Right ventricle myocardium superior (tissue), 1 donor: ENCODE measurements at places on chromosomes 13 and 19.
A peak's percentile ranks its signal among the peaks of the same experiment; 100 is the strongest.

- no peak for DNase-seq
Measured at GRCh38 chr19:45354241-45354842, 13.8 kb downstream of the KLC3 start.

DNA sequence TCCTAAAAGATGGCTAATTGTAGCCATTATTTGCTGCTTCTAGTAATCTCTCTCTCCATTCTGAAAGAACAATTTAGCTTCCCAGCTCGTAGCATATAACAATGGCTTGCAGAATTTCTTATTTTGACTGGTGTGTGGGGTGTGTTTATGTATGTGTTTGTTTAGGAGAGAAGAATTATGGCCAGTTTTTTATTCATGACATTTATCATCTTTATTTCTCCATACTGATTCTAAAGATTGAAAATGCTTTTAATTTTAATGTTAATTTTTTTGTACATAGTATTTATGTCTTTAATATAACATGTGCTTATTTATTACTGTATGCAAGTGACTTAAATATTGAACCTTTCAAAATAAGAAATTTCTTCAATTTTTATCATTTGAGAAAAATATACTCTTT lies 115.8 kb upstream of the TMTC4 start:
- DNase-seq: no peak

DNA sequence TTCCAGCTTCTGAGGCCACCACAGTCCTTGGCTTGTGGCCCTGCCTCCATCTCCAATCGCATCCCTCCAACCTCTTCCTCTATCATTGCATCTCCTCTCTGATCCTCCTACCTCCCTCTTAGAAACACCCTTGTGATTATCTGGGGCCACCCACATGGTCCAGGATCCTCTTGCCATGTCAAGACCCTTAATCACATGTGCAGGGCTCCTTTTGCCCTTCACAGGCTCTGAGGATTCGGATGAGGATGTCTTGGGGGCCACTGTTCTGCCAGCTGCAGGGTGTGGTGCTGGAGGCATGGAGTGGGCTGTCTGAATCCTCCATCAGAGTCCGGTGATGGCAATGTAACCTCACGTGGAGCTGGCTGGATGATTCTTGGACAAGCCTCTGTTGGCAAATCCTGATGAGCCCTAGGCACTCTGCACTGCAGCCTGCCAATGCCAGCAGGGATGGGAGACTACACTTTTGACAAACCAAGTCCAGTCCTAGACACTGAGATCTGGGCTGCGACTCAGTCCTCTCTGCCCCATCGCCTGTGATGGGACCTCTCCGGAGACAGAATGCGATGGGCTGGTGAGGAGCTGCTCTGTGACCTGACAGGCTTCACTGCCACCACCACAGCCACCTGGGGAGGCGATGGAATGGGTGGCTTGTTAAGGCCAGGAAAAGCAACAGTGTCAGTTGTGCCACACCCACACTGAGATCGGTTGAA lies 61.2 kb downstream of the CCDC70 start:
- no peak for DNase-seq

DNA sequence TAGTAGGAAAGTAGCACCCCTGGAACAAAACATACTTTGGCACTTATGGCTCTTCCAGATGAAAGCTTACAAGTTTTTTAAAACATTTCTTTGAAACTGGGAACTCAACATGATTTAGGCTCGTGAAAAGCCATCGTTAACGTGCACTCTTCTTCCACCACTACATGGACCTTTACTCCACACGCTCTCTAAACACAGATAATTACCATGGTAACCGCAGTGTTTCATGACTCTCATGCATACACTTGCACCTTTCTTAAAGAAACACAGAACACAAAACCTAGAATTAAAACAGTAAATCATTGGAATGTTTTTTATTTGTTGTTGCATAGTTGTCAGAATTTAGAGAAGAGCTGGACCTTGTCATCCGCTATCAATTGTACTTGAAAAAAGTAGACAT lies 154.3 kb downstream of the FGF9 start:
- DNase-seq: no peak

GRCh38 chr13:110920038-110920437 lies 5.2 kb upstream of the ANKRD10 start:
- peak; percentile 59 for DNase-seq

DNA sequence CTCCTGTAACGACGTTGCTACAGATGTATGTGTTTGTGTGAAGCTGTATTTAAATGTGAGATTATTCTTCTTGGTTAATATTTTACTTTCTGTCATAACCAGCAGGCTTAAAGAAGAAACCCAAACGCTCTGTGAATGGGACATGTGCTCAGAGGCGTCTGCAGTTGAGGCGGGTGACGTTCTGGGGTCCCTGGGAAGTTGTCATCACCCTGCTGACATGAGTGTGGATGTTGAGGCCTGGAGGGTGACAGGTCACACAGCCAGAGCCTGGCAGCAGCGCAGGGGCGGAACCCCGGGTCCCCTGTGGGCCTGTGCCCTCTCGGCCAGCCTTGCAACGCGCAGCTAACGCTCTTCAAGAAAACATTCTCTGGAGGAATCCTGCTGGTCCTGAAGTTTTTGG lies 16.6 kb downstream of the RASA3 start:
- DNase-seq: peak; percentile 36

DNA sequence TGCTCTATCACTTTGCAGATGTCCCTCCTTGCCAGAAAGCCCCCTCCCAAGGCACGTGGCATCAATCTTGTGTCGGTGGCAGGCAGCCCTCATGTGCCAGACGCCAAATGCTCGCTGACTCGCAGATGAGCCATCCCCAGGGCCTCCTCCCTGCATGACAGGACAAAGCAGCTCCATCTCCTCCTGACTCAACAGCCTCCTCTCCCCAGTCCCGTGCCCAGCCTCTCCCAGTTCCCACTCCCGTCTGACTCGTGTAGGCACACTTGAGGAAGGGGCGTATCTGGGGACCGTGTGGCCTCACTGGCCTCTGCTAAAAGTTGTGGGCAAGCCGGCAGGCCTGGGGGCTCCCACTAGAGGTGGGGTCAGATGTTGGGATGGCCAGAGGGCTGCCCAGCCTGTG lies 133.6 kb downstream of the STK24 start:
- no peak for DNase-seq

DNA sequence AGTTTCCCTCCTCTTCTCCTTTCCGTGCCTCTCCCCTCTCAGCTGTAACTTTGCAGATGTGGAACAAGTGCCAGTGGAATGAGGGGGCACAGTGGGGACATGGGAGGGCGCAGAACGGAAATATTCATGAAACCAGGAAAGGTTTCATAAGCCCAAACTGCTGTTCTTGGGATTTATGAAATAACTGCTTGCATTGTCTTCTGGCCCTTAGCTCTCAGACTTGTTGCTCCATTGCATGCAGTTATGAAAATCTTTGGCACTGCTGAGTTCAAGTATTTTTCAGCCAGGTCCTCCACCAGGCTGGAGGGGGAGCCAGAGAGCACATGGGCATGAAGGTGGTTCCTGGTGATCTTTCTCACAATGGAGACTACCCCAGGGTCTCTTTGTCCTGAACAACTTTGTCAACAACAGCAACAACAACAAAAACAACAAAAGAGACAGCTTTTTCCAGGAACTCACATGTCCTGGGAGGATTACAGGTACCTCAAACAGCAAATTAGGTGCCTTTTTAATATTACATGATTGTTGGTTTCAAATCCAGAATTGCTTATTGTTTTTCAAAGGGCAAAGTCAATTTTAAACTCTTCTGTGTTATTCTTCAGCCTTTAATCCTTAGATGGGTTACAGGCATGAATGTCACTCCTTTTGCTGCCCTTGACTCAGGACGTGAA lies 1.5 kb downstream of the RGCC start:
- DNase-seq: no peak

GRCh38 chr19:42459926-42460325 lies 17.2 kb upstream of the CXCL17 start:
- DNase-seq: no peak

GRCh38 chr19:36420961-36421748 lies 2.7 kb upstream of the ZFP82 start:
- peak; percentile 46 for DNase-seq

DNA sequence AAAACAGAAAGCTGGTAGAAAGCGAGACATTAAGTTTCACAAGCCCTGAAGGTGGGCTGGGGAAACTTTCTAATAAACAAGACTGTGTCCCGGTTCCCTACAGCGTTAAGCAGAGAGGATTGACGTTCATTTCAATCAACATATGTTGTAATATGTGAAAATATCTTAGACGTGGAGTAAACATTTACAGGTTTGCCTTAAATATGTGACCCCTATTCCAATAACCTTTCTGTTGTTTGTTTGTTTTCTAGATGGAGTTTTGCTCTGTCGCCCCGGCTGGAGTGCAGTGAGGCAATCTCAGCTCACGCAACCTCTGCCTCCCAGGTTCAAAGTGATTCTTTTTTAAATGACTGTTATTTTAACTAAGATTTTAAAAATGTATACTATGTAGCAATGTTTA lies 526.2 kb downstream of the SUCLA2 start:
- DNase-seq: no peak

DNA sequence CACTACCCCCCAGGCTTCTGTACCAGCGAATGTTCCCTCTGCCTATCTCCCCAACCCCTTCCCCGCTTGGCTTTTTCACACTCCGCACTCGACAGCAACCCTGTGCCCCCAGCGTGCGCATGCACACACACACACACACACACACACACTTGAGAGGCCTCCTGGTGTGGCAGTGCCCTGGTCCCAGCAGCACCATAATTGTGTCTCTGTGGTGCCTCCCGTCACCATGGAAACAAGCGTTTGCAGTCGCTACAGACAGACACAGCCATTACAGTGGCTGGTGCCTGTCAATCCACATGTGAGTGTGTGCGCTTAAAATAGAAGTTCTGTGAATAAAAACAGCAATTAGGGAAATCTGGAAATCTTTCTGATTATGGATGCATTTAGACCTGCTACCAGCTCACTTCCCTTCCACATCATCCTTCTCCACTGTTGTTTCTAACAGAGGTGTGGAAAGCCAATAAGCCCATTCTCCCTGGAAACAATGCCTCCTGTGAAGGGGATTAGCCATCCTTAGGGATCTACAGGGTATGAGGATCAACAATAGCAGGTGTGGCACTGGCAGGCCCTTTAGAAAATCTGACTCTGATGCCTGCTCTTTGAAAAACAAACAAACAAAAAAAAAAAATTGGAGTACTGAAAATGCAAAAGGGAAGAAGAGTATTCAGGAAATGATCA lies 146.3 kb downstream of the DCLK1 start:
- no peak for DNase-seq

DNA sequence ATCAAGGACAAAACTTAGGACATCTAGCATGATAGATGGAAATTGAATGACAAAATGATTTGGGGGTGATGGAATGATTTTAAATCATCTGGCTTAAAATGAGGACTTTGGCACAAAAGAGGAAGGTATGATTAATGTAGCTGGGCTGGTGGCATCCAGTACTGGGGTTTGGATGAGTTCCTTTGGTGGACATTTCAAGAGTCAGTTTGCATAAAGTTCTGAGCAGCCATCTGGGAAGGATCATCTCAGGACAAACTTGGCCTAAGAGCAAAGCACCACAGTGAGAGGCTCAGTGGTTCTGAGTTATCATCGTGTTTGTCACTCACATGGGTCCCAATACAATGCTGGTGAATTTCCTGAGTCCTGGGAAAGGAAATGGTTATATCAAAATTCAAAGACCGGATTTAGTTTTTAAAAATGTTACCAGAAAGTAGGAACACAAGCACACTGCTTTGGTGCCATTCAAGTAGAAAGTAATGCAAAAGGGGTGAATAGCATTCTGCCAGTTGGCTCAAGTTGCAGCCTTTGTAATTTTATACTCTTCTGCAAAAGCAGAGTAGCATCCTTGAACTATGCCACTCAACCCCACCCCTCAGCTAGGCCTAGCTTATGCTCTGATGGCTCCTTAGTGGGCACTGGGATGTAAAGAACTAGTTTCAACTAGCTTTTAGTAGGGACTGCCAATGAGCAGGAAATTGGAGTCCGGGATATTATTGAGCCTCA lies 219.0 kb downstream of the COG6 start:
- no peak for DNase-seq

DNA sequence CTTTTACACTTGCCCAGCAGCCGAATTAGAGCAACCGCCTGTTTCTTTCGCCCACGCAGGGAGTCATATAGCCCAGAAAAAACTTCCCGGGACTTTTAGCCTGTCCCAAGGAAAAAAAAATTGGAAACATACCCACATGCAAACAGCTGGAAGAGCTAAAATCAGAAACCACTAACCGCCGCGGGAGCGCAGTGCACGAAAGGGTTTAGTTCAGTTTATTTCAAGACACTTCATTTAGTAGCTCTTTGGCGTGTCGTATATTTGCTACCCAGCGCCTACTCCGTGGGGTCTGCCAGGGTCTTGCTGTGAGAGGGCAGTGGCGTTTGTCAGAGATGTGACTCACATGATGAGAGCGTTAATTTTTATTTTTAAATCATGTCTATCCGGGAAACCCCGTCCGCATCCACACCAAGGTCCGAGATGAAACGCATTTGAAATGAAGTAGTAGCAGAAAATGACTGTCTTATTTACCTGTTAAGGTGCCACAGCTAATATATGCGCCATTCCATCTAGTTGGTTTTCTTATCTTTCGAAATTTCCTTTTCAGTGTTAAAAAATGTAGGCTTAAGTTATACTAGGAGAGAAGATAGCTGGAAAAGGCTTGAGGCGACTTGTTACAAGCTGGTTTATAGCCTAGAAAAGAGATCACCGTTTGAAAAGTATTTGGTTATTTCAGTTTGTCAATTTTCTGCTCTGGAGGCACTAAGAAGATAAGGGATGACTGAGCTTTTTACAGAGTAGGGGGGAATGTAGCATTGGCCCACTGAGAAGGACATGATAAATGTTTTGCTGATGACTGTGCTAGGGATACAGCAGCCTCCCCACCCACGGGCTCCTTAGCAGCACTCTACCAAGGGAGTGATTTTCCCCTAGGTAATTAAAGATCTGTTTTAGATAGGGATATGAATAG lies 1.7 kb downstream of the KLF5 start:
- DNase-seq: no peak

- DNase-seq: no peak
Measured at GRCh38 chr13:60755380-60756163, 358.6 kb downstream of the TDRD3 start.

GRCh38 chr13:98650396-98651107 lies 73.6 kb upstream of the STK24 start:
- no peak for DNase-seq

DNA sequence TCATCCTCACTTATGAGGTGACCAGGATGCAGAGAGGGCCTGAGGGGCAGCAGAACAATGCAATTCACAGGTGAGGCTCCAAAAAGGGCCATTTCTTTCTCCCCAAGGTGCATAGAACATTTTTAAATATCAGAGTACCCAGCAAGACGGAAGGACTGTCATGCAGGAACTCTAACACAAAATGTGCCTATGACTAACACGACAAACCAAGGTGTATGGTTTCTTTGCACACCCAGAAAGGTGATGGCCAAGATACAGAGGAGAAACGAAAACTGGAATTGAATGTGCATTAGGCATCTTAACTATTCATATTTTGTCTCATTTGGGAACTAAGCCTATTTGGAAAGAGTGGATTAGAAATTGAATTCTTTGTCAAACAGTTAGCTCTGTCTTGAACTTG lies 29.9 kb downstream of the SHISA2 start:
- no peak for DNase-seq

DNA sequence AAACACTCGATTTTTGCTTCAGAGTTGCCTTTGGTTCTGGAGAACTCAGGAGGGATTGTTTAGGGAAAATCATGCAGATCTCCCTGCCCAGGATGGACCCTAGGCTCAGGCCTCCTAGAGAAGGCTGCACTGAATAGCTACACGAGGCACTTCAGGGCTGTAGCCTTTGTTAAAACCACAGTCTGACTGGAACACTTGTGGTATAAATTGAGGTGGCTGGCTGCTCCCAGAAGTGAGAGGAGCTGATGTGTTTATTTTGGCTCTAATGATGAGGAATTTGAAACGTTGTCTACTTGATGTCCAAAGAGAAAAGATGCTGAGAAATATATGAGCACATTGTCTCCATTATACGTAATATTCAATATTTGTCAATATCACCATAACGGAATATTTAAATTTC lies 762.1 kb upstream of the ARGLU1 start:
- DNase-seq: no peak
